NCI-H510A (cell line): ENCODE measurements at places on chromosomes 2 and 18.

DNA sequence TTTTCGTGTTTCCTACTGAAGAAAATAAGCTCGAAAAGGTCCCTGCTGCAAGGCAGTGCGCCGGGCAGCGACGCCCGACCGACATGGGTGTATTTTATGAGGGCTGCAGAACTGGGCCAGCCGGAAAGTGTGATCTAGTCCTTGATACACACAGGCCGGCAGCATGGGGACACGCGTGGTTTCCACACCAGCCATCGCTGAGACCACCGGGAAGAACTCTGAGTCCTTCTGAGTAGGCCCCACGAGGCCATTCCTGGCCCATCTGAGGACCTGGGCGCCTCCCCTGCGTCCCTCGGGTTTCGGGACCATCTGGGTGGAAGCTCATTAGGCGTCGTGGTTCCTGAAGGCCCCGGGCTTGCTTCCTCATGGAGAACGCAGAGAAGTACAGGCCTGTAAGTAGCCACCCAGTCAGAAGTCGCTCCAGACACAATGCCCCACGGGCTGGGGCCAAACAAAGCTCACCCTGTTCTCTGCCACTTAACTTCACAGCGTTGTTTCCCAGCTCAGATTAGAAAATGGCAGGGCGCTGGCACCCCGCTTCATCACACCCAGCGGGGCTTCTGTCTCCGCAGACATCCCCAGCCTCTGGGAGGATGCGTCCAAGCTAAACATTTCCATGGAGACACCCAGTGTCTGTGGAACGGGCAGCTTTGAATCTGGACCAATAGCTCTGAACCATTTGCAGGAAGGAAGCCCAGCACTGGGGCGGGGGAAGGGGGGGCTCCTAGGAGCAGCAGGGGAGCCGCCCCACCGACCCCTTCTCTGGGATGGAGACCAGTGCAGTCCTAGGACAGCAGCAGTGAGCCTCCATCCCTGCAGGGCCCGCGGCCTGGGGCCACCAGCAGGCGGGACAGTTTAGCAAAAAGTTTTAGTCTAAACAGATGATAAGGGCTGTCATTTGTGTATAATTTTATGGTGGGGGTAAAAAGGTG lies 2.4 kb downstream of the NFATC1 start:
- DNase-seq, result no peak

GRCh38 chr18:74334242-74334893 lies 18.7 kb downstream of the C18orf63 start:
- no peak for DNase-seq

- DNase-seq, result no peak
Observed at GRCh38 chr2:127347734-127348392, 39.9 kb downstream of the MAP3K2 start.

- DNase-seq, result no peak
Observed at GRCh38 chr2:3038636-3039035, 339.0 kb downstream of the EIPR1 start.

DNA sequence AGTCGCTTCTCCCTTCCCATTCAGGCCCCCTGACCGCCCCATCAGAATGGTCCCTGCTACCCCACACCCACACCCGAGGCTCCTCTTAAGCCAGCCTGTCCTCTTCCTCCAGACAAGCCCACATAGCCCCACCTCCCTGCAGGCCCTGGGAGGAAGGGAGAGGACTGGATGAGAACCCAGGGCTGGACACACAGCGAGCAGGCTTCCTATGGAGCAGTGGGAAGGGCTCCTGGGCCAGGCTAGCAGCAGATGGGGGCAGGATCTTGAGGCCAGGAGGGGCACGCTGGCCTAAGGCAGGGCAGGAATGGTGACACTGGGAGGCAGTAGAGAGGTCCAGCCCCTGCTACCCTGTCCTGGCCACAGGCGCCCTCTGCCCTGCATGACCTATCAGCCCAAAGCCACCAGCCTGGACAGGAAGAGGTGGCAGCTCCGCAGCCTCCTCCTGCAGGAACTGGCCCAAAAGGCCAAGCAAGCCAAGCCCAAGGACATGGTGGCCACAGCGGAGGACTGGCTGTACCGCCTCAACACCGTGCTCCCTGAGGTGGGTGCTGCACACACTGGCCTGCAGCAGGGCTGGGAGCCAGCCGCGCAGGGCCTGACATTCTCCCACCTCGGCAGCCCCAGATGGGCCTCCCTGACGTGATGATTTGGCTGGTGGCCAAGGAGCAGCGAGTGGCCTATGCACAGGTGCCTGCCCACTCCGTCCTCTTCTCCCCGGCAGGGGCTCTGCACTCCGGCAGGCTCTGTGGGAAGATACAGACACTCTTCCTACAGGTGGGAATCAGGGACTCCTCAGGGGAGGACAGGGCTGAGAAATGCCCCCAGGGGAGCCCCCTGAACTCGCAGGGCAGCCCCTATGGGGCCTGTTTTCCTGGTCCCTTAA lies 43.3 kb downstream of the FER1L5 start:
- peak; percentile 83 for DNase-seq

GRCh38 chr2:16773080-16773713 lies 107.6 kb upstream of the CYRIA start:
- peak; percentile 10 for DNase-seq

DNA sequence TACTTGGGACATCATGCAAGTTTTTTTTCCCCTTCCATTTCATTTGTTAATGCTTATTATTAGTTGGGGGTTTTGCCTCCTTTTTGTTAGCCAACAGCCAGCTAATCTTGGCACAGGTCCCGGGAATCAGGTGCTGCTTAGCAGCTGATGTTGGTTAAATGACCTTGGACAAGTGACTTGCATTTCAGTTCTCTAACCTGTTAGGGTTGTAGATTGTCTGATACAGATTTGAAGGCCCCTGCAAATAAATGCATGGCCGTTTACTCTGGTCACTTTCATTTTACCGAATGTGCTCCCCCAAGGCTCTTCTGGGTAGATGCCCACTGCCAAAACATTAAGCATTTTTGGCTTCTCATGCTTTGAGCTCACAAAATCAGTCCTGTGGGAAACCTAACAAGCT lies 120.9 kb downstream of the SPTBN1 start:
- no peak for DNase-seq

- DNase-seq, result peak; percentile 96
Observed at GRCh38 chr18:35174093-35174731, 66.6 kb upstream of the ZNF397 start.
